ENCODE measurements at places on chromosomes 2 and 18.

DNA sequence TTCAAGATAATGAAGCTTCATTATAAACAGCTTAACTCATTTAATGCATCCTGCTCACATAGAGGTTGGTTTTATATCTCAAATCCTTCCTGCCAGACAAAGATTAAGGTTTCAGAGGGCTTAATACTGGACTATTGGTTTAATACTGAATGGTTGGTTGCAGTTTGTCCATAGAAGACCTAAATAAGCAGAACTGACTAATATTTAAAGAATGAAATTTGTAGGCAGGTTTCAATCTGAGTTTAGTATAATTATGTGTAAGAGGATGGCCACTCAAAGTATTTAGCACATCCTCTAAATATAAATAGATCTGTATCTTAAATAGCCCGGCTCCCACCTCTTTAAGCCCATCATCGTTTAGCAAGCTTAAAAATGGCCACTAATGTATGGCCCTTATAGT, 92.5 kb downstream of the EPB41L5 start:
- no peak for DNase-seq

GRCh38 chr18:75563150-75563549, 135.6 kb upstream of the SMIM21 start:
- DNase-seq: no peak

DNA sequence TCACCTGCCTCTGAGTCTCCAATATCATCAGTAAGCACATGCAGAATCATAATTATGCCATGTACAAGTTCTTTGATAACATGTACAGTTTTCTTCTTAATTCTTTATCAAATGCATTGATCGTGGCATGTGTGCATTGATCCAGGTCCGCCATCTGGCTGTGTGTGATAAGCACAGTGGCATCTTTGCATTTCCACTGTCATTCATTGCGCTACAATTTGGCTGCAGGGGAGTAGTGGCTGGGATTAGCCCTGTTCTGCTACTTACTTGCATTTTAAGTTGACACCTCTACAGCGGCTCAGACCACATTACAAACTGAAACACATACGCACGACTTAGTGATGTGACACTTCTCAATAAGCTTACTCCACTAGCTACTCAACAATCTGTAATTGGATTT, 83.6 kb upstream of the OTX1 start:
- no peak for DNase-seq

DNA sequence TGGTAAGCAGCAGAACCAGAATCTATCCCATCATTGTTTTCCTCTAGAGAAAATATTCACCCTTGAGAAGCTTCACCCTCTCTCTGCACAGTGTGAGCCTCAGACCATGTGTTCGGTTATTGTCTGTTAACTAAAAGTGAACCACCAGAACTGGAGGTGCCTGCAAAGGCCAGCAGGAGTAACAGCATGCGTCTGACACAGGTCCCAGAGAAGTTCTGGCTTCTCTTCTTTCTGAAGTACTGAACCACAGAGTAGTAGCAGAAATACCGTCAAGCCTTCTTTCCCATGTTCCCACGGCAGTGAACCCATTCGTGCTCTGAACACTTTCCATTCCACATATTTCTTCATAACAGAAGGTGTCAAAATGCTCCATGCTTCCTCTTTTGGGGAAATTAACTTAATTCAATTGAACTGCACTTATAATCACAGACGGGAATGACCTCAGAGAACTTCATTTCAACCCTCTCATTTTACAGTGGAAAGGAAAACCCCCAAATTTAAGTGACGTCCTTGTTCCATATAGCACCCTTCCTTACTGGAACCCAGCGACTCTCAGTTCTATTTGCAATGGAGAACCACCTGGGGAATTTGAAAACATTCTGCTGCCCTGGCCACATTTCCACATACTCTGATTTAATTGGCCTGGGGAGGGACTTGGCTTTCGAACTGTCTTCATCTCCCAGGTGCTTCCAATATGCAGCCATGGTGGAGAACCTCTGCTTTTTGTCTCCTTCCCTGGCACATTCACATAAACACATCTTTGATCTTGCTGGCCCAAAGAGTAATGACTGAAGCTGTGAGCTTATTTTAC, 519.1 kb downstream of the RNF144A start:
- DNase-seq: no peak

DNA sequence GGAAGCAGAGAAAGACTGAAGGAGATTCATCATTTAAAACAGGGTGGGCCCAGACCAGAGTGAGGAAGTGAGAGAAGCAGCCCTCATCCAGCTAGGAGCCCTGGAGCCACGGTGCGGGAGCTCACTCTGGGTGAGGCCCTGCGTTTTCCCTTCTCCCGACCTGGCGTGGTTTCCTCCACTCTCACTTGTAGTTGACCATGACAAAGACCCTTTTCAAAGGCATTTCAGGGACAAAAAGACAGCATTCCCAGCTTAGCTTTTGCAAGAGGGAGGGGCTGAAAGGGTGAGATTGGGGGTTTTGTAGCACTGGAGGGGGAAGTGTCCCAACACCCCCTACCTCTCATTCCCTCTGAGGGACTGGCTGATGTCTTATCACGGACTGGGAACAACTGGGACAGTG, 56.6 kb downstream of the TRPM8 start:
- DNase-seq: no peak

- DNase-seq: no peak
Measured at GRCh38 chr2:71989671-71990070, 158.0 kb downstream of the CYP26B1 start.

DNA sequence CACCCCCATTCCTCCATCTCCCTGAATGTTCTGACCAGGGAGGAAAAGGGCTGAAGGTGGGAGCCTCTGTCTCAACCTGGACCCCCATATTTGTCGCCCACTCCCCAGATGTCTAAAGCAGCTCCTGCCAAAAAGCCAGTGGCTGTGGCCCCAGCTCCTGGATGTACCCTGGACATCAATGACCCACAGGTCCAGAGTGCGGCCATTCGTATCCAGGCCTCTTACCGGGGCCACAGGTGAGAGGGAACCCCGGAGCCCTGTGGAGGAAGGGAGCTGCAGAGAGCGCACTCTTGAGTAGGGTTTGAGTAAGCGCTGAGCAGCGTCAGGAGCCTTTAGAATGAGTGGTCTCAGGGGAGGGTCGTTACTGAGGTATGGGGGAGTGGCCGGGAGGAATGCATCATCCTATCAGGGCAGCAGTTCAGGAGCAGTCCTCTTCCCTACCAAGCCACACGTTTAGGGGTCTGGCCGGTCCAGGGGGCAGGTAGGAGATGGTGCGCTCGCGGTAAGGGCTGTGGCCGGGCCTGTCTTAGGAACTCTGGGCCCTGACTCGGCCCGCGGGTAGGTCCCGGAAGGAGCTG, 2.4 kb upstream of the GMPPA start:
- DNase-seq: no peak

GRCh38 chr2:210792000-210792399, 235.6 kb downstream of the CPS1 start:
- DNase-seq: no peak

GRCh38 chr2:233413046-233413445, 58.8 kb downstream of the DGKD start:
- DNase-seq: no peak

DNA sequence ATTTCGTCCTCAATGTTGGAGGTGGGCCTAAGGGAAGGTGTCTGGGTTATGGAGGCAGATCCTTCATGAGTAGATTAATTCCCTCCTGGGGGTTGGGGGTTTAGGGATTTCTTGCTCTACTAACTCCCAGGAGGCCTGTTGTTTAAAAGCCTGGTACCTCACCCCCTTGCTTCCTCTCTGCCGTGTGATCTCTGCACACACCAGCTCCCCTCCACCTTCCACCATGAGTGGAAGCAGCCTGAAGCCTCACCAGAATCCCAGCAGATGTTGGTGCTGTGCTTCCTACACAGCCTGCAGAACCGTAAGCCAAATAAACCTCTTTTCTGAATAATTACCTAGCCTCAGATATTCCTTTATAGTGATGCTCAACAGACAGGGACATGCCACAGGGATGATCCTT, 141.5 kb downstream of the ZNF516 start:
- DNase-seq: no peak

GRCh38 chr2:45978302-45978859, 318.8 kb upstream of the EPAS1 start:
- DNase-seq: no peak

DNA sequence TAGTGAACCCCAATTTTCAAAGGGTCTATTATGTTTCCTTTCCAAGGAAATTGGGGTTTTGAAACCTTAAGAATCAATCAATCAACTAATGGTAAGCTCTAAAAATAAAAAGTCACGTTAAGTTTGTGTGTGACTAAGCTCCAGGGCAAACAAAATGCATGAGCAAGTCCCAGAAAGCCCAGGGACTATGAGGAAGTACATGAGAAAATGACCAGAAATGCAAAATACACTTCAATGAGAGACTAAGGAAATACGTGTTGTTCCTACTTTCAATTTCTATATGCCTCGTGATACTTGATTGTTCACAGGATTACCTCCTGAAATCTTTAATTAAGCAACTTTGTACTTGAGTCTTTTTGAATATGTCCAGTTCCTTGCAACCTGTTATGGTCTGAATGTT, 684.4 kb upstream of the SYT4 start:
- DNase-seq: no peak

GRCh38 chr2:222875482-222875881, 14.6 kb downstream of the ACSL3 start:
- DNase-seq: no peak

- no peak for DNase-seq
Measured at GRCh38 chr18:59898609-59899297, 1.0 kb upstream of the PMAIP1 start.

DNA sequence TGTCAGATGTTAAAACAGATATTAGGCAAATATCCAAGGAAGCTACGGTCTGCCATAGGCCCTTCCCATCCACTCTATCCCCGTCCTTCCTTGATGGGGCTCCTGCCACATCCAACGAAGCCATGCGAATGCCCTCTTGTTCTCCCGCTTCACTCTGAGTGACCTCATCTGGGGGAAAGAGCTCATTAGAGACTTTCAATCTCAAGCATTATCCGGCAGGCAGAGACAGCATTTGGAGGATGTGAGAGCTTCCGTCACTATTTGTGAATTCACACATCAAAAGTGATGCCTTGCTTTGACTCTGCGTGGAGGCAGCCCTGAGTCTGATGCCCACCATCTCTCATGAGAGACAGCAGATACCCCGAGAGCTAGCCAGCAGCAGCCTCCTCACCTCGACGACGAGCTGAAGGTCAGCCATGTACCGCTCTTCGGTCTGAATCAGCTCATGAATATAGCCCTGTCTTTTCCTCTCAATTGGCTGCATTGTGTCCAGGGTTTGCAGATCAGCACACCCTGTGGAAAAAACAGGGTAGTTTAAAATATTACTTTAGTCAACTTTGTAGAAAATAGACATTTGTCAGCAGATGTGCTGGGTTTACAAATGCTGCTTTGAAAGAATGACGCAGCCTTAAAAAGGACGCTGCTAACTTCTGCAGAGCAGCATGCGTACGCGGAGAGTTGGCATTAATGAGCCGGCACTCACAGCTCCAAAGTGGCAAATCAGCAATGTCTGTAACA, 45.9 kb downstream of the FAM228A start:
- DNase-seq: no peak

- no peak for DNase-seq
Measured at GRCh38 chr2:30503695-30504052, 56.6 kb downstream of the LCLAT1 start.

- DNase-seq: no peak
Measured at GRCh38 chr18:31030574-31031278, 11.8 kb downstream of the DSC3 start.

DNA sequence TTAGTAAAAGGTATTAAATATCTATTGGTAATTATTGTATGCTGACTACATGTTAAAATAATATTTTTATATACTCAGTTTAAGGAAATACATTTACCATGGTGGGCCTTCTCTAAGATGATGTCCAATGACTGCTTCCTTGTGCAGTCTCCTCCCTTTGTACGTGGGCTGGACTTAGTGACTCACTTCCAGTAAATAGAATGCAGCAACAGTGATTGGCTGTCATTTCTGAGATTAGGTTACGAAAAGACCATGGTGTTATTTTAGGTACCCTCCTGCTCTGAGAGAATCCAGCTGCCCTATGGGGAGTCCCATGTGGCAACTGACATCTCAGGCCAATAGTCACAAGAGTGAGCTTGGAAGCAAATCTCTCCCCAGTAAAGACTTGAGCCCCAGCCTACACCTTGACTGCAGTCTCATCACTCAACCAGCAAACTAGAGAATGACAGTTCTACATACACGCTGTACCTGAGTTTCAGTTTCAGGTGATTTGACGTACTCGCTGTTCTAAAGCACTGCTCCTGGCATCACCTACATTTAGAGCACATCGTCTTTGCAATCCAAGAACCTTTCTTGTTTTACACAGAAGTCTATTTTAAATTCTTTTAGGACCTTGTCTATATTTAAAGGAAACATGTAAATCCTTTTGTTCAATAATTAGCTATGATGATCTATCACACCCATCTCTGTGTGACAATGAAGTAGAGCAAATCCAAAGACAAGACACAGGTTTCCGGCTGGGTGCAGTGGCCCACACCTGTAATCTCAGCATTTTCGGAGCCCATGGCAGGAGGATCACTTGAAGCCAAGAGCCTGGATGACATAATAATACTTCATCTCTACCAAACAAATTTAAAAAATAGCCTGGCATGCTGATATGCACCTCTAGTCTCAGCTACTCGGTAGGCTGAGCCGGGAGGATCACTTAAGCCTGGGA, 87.2 kb downstream of the COBLL1 start:
- DNase-seq: no peak

- DNase-seq: no peak
Measured at GRCh38 chr2:229380101-229380625, 109.1 kb upstream of the PID1 start.

DNA sequence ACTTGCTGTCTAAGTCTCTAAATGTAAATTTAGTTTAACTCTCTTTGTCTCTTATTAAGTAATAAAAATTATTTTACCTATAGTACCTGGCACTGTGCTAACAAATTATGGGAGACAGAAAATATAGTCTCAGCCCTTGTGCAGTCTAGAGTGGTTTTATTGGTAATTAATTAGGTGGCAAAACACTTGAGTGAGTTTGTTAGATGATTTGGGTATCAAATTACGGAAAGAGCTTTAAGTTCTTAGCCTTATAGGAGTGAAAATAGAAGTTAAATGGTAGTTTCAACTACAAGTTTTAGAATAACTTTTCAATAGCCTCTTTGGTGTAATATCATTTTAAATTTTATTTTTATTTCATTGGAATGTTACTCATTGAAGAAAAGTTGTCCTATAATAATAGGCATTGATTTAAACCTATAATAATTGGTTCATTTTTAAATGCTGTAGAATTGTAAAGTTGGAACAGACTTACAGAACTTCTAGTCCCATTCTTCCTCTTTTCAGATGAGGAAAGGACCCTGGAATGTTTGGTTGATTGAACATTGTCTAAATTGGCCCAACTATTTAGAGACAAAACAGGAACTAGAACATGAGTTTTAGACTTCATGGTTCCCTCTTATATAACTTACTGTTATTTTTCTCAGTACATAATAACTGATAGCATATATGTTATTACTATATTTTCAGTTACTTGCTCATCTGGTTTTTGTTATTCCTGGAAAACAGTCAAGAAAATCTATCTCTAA, 10.2 kb upstream of the HTR2B start:
- DNase-seq: no peak

DNA sequence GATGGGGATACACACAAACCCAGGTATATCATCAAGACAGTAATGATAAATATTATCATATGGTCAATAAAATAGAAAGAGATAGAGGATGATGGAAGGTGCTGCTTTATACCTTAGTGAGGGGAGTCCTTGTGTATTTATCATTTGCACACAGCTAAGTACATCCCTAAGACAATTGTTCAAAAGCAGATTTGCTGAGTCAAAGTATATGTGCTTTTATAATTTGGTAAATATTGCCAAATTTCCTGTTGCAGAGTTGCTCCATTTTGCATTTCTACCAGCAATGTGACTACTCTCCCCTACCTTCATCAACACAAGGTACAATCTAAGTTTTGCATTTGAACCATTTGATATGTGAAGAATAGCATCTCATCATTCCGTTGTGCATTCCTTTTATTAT, 22.6 kb upstream of the PLEK start:
- DNase-seq: no peak
